ENCODE measurements at places on chromosomes 1 and 21.

DNA sequence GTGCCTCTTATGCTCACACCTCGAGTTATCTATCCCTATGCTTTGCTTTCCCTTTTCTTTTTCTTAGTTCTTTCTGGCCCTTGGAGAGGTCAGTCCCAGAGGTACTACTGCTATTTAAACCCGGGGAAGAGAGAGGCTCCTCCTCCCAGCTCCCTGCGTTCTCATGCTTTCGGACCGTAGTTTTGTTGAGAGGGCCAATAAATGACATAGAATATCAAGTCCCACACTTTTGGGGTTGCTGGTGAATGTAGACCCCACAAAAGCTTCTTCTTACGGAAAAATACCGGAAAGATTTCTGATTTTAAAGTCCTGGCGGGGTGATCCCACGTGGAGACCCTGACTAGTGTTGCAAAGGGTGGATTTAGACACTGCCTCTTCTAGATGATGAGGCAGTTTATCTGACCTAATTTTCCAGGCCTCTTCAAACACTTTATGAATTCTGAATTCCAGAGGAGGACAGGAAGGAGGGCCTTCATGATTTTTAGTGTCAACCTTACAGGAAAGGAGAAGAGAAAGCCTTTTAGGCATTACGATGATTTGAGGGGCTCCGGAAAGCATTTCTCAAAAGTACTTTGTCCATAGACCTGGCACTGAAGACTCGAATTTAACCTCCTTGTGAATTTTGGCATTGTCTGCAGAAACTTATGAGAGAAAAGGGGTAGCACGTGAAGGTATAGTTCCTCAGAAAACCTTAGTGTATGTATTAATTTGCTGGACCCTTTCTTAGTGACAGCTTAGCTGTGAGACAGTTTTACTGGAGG, 694 bp downstream of the TMEM167B start:
- no peak for DNase-seq

GRCh38 chr1:147486876-147487656, 54.2 kb upstream of the BCL9 start:
- no peak for DNase-seq

- DNase-seq = no peak
Observed at GRCh38 chr1:165845992-165846748, 18.8 kb downstream of the UCK2 start.

GRCh38 chr1:221363039-221363438, 378.9 kb downstream of the DUSP10 start:
- no peak for DNase-seq

All from stimulated activated CD8-positive, alpha-beta memory T cell treated with anti-CD3 and anti-CD28 coated beads, Interleukin-7, amount 100 ng/mL, for 1 hour (primary cell).